COR-L47 (cell line): ENCODE measurements at places on chromosomes 11 and 22.

- DNase-seq, result no peak
Observed at GRCh38 chr11:126991596-126991995, 9.0 kb downstream of the KIRREL3 start.

DNA sequence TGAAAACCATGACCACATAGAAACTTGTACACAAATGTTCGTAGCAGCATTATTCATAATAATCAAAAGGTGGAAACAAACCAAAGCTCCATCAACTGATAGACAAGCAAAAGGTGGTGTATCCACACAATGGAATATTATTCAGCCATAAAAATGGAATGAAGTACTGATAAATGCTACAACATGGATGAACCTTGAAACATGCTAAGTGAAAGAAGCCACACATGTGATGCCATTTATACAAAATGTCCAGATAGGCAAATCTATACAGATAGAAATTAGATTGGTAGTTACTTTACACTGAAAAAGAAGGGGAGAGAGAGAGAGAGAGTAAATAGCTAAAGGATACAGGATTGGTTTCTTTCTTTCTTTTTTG is 27.7 kb downstream of the MAPK1 start:
- no peak for DNase-seq

DNA sequence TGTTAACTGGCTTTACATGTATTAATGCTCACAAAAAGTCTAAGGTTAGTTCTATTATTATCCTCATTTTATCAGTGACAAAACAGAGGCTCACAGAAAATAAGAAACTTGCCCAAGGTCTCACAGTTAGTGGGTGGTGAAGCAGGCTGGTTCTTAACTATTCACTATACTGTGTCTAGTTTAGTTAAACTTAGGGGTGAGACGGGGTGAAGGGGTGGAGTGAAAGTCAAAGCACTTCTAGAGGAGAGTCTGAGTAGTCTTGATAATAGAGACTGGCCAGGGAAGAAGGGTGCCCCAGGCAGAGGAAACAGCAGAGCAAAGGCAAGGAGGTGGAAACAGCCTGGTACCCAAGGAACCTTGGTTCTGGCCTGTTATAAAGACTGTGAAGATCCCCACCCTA is 4.0 kb downstream of the ASCC2 start:
- DNase-seq, result no peak

- DNase-seq, result no peak
Observed at GRCh38 chr11:118415739-118416068, 14.3 kb downstream of the ATP5MG start.

DNA sequence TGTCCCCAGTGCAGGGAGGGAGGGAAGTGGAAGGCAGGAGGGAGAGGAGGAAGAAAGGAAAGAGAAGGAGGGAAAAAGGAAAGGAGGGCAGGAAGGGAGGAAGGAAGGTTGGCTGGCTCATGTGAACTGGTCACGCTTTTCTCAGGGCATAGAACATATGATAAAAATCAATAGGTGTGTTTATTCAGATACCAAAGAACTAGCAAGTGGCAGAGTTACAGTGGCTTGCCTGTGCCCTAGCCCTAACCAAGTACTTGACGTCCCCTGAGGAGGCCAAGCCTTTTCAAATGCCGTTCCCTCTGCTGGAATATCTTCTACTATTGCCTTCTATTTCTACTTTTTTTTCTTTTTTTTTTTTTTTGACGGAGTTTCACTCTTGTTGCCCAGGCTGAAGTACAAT is 33.5 kb downstream of the CHRDL2 start:
- no peak for DNase-seq

- no peak for DNase-seq
Observed at GRCh38 chr11:45752106-45752505, 52.8 kb upstream of the SLC35C1 start.
